ENCODE measurements at places on chromosomes 11 and 22. TPM values are rescaled to one million over a fixed set of nuclear protein-coding genes. Genes with fewer than 3 reads are reported as not detected.

The KIRREL3 gene
- total RNA-seq: 0.92 TPM

- H3K27ac ChIP-seq: no peak overlapping the region
- DNase-seq: no peak
- H3K4me1 ChIP-seq: peaks cover 8% of the 10 kb centered on the region
- H3K4me3 ChIP-seq: no peak overlapping the region
Measured at GRCh38 chr11:122213171-122213570, 97.2 kb upstream of the BLID start.

DNA sequence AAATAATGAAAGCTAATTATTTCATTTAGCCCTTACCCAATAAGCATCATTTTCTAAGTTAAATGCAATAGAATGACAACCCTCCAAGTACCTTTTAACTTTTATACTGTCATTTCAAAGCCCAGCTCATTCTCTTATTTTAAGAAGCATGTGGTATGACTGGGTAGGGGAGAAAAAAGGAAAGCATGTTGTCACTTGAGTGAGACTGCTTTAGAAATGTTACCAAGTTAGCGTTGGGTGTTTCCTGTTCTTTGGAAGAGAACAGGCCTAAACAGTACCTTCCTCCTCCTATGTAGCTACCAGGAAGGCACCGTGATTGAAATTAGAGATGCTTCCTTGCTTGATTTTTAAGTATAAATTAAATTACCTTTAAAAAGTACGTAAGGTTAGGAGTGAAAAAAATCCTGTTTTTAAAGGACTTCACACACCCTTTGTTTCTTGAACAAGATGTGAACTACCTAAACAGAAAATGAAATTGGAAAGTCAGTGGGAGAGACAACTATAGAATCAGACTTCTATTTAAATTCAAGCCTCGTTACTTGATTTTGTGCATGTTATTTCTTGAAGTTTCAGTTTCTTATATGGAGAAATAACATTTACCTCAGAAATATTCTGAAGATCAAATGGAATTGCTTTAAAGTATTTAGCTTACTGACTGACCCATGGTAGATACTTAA, 741 bp upstream of the CNTF start:
- DNase-seq: no peak
- H3K27ac ChIP-seq: no peak overlapping the region
- H3K4me3 ChIP-seq: no peak overlapping the region
- H3K27me3 ChIP-seq: no peaks in the 10 kb centered on the region

DNA sequence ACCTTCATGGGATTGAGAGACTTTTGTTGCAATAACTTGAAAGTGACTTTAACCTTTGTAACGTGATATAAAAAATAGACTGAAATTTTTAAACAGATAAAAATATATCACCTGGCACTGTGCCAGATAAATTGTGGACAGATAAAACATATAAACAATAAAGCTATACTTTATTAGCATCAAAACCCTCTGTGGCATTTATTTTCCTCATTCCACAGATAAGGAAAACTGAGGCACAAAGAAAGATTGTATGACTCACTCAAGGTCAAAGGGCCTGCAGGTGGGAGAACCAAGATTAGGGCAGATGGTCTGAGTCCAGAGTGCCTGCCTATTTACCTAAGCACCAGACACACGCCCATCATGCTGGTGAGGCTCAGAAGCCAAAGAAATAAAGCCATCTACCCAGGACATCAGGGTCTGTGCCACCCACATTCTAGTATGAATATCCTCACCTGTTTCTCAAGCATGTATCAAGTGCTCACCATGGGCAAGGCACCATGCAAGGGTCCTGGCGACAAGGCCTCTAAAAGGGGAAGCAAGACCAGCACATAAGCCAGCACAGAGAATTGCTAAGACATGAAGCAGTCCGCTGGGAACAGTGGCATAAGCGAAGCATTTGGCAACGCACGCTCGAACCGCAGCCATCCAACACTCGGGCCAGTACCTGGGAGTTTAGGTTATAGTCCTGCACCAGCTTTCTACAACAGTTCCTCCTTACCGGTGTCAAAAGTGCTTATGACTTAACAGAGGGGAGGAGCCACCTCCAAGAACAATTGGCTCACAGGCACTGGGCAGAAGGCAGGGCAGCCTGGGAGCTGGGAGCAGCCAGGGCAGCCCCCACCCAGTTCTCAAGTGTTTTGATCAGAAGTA, 17.6 kb downstream of the MYH9 start:
- peak overlapping the region; percentile 68 for H3K27ac ChIP-seq
- DNase-seq: peak; percentile 49
- H3K27me3 ChIP-seq: no peaks in the 10 kb centered on the region
- peaks cover 56% of the 10 kb centered on the region for H3K4me1 ChIP-seq

The TENM4 gene
- 135 TPM for total RNA-seq

DNA sequence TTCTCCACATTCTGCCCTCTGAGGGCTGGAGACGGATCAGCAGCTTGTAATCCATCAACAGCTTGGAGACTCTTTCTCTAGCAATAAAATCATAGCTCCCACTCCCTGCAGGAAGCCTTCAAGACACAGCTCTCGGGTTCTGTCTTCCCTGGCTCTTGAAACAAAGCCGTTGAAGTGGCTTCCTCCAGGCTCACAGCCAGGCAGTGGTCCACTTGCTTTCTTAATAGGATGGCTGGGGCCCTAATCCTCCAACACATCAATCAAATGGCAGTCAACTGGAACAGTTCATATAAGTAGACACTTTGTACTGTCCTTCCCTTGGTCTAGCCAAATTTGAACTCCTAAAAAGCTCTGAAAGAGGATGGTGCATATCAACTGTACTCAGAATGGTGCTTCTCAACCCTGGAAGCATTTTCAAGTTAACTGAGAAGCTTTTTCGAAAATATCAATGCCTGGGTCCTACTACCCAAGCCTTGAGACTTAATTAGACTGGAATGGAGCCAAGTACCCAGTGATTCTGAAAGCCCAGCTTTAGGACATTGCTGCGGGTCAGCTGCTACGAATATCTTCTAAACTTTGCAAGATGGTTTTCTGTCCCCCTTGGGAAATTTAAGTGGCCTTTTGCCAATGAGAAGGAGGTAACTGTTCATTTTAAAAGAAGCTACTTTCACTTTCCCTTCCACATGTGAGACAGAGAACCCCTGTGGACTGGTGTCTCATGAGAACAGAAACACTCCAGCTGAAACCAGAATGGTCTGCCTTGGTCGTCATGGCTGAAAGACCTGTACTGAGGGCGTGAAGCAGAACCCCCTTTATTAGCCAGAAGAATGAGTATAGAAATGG, 74.7 kb downstream of the SC5D start:
- H3K27me3 ChIP-seq: no peaks in the 10 kb centered on the region
- no peaks in the 10 kb centered on the region for H3K36me3 ChIP-seq
- H3K27ac ChIP-seq: no peak overlapping the region
- no peak overlapping the region for H3K4me3 ChIP-seq
- DNase-seq: no peak

DNA sequence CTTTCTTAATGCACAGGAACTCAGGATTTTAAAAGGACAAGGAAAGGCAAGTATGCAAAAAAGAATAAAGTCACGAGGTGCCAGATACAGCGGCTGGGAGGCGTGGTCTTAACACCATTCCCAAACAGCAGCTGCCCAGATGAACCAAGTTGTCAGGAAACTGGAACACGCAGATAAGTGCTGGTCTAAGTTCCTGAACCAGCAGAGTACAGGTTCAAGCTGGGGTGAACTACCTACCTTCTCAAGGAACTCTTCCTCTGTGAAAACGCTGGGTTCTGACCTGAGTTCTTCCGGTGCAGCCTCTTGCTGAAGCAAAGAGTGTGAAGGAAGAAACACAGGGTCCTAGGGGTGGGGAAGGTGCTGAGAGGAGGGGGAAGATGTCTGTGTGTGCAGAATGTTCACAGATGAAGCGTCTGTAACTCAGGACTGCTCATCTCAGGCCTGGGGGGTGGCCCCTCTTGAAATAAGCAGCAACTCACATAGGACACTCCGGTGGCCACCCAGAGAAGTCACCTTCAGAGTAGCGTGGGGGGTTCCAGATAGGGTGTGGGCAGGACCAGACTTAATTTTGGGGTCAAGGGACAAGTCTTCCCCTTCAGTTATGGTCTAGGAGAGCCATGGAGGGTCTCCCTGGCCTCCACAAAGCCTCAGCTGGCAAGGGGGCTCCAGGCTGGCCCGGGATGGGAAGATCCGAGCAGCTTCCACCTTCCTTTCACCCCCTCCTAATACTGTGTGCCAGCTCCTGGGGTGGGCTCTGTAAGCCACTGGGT, 3.2 kb downstream of the TPST2 start:
- H3K36me3 ChIP-seq: no peaks in the 10 kb centered on the region
- H3K4me1 ChIP-seq: peaks cover 2% of the 10 kb centered on the region
- no peak for DNase-seq
- no peak overlapping the region for H3K27ac ChIP-seq

The TMEM80 gene
- 32.4 TPM for total RNA-seq

The GRIK4 gene
- total RNA-seq: 2.3 TPM

The MYBPC3 gene
- not detected for total RNA-seq

The ZBTB16 gene
- total RNA-seq: 150 TPM

DNA sequence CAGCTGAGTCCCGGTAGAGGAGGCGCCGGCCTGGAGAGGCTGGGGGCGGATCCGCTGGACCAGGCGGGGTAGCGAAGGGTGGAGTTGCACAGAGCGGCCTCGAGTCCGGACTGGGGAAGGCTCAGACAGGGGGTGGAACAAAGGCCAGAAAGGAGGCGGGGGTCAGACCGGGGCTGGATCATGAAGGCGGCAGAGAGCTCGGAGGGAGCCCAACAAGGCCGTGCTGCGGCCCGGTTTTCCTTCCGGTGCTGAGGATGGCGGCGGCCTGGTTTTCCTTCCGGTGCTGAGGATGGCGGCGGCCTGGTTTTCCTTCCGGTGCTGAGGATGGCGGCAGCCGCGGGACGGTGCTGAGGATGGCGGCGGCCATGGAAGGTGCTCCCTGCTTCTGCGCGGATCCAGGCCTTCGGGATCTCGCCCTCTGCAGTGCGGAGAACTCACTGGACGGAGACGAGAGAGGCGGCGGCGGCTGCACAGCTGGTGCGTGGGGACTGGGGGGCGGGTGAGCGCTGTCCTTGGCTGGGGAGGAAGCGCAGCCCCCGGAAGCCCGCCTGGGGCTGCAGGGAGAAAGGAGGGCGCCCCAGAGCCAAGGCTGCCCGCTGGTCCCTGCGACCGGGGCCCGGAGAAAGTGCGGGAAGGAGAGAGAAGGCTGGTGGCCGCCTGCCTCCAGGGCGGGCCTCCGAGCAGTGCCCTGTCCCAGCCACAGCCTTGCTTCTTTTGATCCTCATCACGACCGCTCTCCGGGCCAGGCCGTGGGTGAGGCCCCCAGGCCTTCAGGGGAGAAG, 350.4 kb upstream of the B3GAT1 start:
- no peak for DNase-seq
- no peaks in the 10 kb centered on the region for H3K27me3 ChIP-seq
- H3K36me3 ChIP-seq: no peaks in the 10 kb centered on the region
- H3K27ac ChIP-seq: no peak overlapping the region
- no peaks in the 10 kb centered on the region for H3K4me1 ChIP-seq

DNA sequence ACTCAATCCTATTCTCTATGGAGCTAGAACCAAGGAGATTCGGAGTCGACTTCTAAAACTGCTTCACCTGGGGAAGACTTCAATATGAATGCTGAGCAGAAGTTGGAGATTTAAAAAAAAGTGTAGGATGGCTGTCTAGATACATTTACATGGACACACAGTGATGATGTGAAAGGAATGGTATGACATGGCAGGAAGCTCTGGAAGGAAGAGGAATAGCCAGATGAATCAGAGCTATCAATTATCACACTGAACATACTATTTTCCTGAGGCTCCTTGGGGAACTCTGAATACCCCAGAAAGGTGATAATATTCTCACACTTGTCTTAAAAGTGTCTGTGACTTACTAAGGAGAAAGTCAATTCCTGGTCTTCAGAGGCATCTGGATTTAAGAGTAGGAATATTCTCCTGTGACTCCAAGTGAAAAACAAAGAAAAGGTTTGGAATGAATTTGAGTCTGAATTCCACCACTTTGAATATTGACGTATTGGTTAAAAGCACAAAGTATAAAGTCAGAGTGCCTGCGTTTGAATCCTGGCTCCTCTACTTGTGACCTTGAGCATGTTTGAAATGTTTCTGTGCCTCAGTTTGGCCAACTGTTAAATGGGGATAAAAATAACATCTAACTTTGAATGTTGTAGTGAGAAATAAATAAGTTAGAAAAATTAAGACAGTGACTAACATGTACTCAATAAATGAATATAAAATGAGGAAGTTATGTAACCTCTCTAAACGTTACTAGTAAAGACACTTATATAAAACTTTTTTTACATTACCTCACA, 1.3 kb downstream of the OR52D1 start:
- no peaks in the 10 kb centered on the region for H3K36me3 ChIP-seq
- H3K4me3 ChIP-seq: no peak overlapping the region
- no peaks in the 10 kb centered on the region for H3K4me1 ChIP-seq
- no peaks in the 10 kb centered on the region for H3K27me3 ChIP-seq
- no peak overlapping the region for H3K27ac ChIP-seq

GRCh38 chr11:123406441-123407129, 23.5 kb upstream of the GRAMD1B start:
- H3K27me3 ChIP-seq: no peaks in the 10 kb centered on the region
- DNase-seq: no peak
- no peaks in the 10 kb centered on the region for H3K36me3 ChIP-seq
- H3K27ac ChIP-seq: no peak overlapping the region

The USP47 gene
- 52.1 TPM for total RNA-seq

DNA sequence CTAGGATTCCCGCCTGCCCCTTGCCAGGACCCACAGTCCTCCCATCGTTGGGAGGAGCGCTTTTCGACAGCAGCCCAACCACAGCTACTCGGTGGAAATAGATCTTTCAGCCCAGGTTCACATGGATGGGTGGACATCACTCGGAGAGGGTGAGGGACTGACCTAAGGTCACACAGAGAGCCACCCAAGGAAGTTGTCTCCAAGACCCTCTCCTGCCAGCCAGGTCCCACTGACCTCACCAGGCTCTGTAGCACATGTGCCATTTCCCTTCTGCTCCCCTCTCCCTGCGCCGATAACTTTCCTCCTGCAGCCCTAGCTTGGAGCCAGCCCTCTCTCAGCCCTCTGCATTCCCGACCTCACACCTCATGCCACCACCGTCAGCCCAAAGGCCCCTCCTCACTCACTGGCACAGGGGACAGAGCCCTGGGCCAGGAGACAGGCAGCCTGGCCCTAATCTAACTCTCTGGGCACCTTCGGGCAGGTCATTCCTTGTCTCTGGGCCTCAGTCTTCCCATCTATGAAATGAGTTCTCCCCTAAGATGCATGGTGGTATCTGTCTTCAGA, 4.7 kb downstream of the KCNJ4 start:
- H3K4me1 ChIP-seq: peaks cover 2% of the 10 kb centered on the region
- no peak overlapping the region for H3K4me3 ChIP-seq
- peaks cover 3% of the 10 kb centered on the region for H3K27me3 ChIP-seq
- DNase-seq: no peak
- H3K27ac ChIP-seq: no peak overlapping the region

Data from ovary (tissue), 10 donors.